Motor neuron (in vitro differentiated cells): ENCODE measurements at places on chromosomes 2 and 18.

DNA sequence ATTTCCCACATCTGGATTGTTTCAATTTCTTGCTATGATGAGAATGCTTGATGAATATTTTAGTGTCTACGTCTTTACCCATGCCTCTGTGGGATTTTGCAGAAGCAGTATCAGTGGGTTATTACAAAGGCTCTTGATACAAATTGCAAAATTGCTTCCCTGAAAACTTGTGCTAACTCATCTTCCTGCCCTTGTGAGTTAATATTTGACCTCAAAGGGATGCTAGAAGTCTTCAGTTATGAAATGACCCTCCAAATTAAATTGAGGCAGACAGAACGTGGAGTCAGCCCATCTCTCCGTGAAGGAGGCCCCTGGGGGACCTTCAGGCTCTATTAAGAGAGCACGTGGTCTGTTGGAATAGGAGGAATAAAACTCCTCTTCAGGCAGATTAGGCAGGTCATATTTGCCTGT is 239.2 kb upstream of the HS6ST1 start:
- peak; percentile 62 for ATAC-seq

- ATAC-seq = no peak
These were observed 21.2 kb upstream of the MAL start for GRCh38 chr2:95004287-95004686.

DNA sequence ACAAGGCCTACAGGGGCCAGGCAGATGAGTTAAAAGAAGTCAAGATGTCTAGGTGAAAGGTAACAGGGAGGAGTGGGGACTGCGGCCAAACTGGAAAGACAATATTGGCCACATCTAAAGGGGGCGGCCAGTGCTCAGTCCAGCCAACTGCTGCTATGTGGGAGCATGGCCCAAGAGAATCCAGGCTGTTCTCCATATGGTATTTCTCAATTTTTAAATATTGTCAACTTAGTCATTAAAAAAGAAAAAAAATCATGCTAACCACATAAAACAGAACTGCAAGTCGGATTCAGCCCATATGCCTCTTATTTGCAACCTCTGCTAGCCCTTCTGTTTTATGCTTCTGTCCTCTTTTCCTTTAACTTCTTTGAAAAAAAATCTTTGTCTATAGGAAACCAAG is 14.8 kb downstream of the TRABD2A start:
- no peak for ATAC-seq

GRCh38 chr2:134128746-134129145 is 125.1 kb upstream of the MGAT5 start:
- no peak for ATAC-seq

- peak; percentile 24 for ATAC-seq
These were observed 531.0 kb upstream of the SETBP1 start for GRCh38 chr18:44149706-44150105.

DNA sequence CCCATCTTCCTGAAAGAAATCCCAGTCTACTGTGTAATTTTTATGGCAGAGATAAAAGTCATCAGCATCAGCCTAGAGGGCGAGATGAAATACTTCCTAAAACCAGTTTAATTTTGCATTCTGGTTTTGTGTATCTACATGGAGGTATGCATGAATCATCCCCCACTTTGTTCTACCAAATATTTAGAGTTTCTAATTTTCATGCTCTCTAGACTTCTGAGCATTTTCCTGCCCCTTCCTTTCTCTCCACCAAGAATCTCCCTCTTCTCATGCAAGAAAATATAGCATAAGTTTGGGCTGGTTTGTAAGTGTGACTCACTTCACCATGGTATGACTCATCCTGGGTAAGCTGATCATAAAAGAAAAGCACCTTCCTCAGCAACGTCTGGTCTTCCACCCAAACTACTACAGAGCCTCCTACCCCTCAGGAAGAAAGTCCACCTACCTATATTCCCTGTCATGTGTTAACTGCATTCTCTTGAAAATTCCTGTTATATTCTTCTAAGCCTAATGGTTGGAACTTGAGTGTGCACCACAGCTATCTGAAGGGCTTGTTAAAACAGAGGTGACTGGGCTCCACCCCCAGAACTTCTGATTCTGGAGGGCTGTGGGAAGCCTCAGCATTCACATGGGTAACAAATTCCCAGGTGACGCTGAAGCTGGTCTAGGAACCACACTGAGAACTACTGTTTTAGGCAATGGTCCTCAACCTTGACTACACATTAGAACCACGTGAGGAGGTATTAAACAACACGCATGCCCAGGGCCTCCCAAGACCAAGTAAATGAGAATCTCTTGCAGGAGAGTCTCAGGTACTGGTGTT is 37.4 kb upstream of the RAPGEF4 start:
- ATAC-seq = peak; percentile 75

- no peak for ATAC-seq
These were observed 19.0 kb downstream of the ADAM23 start for GRCh38 chr2:206462240-206462854.

- no peak for ATAC-seq
These were observed 20.0 kb downstream of the VAPA start for GRCh38 chr18:9933865-9934264.

- no peak for ATAC-seq
These were observed 17.3 kb upstream of the KCNF1 start for GRCh38 chr2:10894264-10894935.

DNA sequence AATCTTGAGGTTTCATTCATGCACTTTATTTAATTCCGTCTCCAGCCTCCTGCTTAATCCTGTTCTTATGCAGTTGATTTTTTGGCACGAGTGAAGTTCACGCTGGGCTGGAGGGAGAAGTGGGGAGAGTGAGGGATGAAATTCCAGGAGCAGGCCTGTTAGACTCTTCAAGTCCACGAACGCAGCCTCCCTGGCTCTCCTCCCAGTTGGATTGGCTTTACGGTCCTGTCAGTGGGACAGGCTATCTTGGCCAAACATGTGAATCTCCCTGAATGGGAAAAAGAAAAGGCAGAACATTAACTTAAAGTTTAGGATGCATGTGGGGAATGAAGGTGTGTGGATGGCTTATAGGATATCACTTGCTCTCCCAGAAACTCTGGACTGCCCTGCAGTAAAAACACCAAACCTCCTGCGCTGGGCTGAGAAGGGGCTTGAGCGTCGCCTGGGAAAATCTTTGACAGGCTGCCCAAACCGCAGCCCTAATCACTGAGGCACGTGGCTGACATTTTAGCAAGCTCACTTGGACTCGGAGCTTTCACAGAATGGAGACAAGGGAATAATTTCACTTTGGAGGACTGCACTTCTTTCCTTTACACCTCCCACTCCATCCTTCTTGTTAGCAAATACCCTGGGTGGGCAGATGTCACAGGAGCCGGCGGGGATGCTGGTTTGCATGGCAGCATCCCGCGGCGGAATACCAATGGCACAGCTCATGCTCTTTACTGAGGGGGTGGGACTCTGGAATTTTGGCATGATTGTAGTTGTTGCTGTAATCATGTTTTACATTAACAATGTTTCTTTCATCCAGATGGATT is 93.9 kb downstream of the ACKR3 start:
- ATAC-seq = peak; percentile 8
